ENCODE measurements at places on chromosomes 12 and 14. TPM values are rescaled to one million over a fixed set of nuclear protein-coding genes. Genes with fewer than 3 reads are reported as not detected.

The OTX2 gene
- not detected for total RNA-seq

The TAS2R14 gene
- 0.89 TPM for total RNA-seq

The ADCK1 gene
- total RNA-seq: 4.9 TPM

The PLEKHG7 gene
- total RNA-seq: not detected

The KRT1 gene
- total RNA-seq: not detected

DNA sequence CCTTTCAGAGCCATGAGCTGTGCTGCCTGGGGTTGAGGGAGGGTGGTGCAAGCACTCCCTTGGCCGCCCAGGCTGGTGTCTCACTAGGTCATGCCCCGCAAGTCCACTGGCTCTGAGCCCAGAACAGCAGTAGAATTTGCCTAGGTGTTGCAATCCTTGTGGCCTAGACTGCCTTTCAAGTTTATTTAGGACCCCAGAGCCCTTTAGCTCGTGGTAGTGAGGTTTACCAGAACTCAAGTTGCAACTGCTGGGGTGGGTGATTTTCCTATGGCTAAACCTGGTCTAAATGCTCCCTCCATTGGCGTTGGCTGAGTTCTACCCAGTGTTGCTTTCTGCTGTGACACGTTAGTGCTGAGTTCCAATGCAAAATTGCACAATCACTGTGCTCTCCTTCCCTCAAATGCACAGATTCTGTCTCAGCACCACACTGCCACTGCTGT lies 287.2 kb downstream of the BCAT1 start:
- peak; percentile 91 for DNase-seq

- DNase-seq: no peak
These were observed 81.2 kb upstream of the ATF7IP start for GRCh38 chr12:14284184-14284722.

GRCh38 chr14:96929950-96930349 lies 132.8 kb downstream of the VRK1 start:
- no peak for DNase-seq

- DNase-seq: peak; percentile 87
These were observed at the start of gene ATP2A2 for GRCh38 chr12:110280779-110281548. Gene ATP2A2 (plus strand): TSS chr12:110281247. CDS start chr12:110281790, 543 bp downstream.

DNA sequence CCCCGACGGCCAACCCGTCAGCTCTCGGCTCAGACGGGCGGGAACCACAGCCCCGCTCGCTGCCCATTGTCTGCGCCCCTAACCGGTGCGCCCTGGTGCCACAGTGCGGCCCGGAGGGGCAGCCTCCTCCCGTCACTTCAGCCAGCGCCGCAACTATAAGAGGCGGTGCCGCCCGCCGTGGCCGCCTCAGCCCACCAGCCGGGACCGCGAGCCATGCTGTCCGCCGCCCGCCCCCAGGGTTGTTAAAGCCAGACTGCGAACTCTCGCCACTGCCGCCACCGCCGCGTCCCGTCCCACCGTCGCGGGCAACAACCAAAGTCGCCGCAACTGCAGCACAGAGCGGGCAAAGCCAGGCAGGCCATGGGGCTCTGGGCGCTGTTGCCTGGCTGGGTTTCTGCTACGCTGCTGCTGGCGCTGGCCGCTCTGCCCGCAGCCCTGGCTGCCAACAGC lies at the start of gene WNT1:
WNT1 (plus strand) TSS at position 32 of the 450 bp plus-strand sequence; CDS start at position 361, 329 bp downstream.
- no peak for DNase-seq

GRCh38 chr12:106712768-106713167 lies 61.7 kb upstream of the RIC8B start:
- no peak for DNase-seq

- DNase-seq: no peak
These were observed 150.4 kb downstream of the CALM1 start for GRCh38 chr14:90547250-90547649.

DNA sequence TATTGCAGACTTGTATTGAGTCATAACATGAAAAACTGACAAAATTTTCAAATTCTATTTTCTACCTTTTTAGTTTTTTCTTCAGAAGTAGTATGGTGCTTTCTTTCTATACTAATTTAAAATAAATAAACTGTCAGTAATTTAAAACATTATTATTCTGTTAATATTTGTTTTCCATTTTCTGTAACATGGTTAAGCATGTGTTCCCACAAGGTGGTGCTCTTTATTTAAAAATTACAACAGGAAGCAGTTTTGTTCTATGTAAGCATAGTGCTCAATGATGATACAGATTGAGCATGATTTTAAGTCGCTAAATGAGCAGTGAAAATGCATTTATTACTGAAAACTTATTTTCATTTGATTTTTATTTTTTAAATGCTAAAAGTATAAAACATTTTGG lies 114.6 kb downstream of the PPFIA2 start:
- peak; percentile 6 for DNase-seq

DNA sequence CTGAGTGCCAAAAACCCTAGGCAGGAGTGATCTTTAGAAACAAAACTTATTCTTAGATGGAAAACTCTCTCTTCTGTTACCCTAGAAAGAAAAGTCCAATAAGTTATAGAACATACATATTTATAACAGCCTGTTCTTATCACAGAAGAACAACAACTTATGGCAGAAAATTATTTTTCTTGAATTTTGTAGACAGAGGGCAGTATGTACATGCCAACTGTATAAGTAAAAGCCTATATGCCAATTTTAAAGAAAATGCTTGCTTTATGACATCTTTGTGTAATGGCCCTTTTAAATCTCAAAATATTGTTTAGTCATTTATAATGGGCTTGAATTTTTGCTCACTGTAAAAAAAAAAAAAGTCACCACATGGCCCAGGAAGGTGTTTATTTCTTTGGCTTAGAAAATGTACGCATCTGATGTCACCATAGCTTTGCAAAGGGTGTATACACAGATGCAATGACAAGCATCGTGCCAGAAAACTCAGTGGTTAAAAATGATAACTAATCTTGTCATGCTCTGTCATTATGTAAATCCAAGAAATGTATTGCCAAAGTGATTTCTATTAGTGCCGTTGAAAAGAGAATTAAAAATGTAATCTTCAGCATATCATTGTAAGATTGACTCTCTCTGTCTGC lies 38.3 kb upstream of the GRIP1 start:
- no peak for DNase-seq

GRCh38 chr14:104291123-104292000 lies 153.0 kb downstream of the KIF26A start:
- DNase-seq: no peak

Data from M059J (cell line).